ENCODE measurements at places on chromosomes 1 and 21.

GRCh38 chr1:248696261-248696660 is 6.3 kb downstream of the OR14I1 start:
- peak; percentile 73 for DNase-seq

DNA sequence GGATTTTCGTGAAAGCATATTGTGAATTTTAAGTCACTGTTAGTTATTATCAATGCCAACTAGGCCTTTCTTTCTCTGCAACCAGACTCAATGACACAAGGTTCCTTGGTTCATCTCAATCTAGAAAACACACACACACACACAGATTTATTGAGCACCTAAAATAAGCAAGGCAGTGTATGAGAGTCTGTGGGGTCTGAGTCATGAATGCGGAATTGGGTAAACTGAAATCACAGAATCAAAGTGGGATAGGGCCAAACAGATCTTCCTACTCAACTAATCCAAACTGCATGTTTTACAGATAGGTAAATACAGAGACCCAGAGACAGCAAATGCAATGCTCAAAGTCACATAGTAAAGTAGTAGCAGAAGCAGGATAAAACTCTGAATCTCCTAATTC is 48.5 kb upstream of the NRDC start:
- no peak for DNase-seq

DNA sequence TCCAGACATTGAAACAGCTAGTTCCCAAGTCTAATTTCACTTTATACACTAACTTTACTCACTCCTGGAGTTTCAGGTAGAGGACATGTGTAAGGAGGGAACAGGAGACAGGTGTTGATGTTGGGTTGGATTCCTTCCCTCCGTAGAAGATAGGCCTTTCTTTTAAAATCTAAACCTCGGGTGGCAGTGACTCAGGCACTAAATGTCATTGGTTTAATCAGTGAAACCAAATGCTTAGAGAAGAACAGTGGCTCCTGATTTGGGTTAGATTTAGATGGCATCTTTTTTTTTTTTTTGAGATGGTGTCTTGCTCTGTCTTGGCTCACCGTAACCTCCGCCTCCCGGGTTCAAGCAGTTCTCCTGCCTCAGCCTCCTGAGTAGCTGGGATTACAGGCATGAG is 7.2 kb downstream of the CAP1 start:
- DNase-seq = no peak

DNA sequence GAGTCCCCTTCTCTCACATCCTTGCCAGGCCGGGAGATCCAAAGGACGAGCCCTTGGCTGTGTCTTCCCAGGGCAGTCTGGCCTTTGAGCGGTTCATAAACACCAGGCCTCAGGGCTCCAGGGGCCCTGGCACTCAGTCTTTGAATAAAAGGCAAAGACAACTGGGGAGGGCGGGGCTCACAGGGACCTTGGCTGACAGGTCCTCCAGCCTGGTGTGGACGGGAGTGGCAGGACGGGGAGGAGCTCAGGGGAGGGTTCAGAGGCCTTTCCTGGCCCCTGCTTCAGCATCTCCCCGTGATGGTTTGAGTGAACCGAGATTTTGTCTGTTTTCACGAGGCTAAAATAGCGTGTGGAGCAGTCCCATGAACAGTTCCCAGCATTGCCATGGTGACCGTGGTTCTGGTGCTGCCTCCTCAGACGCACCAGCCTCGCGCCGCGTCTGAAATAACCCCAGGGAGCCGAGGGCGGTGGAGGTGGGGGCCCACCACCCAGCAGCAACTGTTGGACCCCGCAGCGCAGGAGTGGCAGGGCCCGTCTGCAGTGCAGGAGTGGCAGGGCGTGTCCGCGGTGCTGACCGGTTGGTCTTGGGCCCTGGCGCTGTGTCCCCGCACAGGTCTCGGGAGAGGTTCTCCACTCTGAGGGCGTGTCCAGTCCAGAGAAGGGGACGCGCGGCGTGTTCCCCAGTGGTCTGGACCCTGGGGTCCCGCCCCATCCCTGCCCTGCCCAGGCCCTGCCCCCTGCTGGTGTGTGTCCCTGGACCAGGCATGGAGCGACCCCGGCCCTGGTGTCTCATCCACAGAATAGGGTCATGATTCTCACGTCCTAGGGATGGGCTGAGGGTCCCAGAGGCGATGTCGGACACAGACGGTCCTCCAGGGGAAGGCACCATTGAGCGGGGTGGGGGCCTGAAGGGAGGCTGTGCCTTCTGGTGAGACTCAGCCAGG is 7.1 kb upstream of the PRKCZ start:
- no peak for DNase-seq

GRCh38 chr1:6245869-6246496 is 2.0 kb downstream of the HES3 start:
- DNase-seq = peak; percentile 71

DNA sequence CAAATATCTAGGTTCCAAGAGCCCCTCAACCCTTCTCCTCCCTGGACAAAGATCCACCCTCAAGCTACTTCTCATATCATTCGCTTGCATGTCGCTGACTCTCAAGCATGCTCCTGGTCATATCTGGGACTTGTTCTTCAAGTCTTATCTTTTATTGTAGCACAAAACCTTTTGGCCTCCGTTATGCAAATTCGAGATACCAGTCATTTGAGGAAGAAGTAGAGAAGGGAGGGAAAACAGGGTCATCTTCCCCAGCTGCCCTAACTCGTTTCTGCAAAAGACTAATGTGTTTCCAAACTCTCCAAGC is 63.8 kb upstream of the ETS2 start:
- peak; percentile 92 for DNase-seq

DNA sequence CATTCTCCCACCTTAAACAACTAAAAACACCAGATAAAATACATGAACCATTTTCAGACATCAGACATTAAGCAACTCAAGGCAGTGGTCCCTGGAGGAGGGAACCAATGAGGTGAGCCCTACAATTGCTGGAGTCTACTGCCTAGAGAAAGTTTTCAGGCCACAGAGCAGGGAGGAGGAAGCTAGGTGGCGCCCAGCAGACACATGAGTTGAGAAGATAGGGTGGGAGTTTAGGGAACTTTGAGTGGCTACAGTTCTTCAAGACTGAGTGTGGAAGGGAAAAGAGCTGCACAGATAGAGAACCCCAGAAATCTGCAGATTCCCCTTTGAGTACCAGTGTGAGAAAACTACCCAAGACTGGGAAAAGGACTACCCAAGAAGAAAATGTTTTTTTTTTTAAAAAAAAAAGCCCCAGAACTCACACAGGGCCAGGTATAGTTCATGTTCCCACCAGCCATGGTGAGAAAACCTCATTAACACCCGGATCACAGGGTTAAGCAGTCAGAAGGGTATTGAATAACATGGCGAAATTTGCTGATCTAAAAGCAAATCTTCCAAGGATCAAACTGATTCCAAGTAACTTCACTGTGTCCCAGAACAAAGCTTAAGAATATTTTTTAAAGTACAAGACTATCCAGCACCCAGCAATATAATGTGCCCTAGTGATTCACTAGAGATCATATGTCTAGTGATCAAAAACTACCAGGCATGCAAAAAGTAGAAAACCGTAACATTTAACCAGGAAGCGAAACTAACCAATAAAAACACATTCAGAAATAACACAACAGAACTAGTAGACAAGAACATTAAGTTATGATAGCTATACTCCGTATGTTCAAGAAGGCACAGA is 12.0 kb downstream of the ALDH9A1 start:
- peak; percentile 74 for DNase-seq

GRCh38 chr1:46676531-46676930 is 4.9 kb downstream of the TEX38 start:
- DNase-seq = no peak

DNA sequence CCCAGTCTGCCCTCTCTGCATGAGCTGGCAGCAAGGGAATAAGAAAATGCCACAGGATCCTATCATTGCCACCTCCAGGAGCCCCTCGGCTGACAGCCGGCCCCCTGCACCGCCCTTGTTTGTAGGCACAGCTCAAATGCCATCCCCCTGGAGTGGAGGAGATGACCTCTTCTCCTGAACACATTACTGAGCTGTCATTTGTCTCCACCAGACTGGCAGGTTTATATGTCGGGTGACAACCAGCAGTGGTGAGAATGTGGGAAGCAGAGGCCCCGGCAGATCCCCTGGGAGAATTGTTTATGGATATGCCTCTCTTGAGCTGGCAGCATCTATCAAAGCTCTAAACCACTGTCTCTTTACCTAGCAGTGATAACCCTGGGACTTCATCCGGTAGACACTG is 135.4 kb upstream of the FMN2 start:
- no peak for DNase-seq

DNA sequence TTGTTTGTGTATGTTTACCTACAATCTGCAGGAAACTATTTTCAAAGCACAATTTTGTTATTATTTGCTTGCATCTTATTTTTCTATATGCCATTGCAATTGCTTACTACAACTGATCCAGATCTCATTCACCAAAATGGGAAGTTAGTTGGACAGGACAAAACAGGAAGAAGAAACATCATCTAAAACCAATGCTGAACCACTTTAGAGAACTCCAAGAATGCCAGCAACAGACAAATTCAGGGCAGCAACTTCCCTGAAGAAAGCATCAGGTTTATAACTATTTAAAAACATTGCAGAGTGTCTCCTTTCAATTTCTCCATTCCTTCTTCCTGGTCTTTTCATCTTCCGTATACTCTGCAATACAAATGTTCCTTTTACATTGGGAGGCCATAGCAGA is 82.4 kb upstream of the SMYD2 start:
- peak; percentile 11 for DNase-seq

DNA sequence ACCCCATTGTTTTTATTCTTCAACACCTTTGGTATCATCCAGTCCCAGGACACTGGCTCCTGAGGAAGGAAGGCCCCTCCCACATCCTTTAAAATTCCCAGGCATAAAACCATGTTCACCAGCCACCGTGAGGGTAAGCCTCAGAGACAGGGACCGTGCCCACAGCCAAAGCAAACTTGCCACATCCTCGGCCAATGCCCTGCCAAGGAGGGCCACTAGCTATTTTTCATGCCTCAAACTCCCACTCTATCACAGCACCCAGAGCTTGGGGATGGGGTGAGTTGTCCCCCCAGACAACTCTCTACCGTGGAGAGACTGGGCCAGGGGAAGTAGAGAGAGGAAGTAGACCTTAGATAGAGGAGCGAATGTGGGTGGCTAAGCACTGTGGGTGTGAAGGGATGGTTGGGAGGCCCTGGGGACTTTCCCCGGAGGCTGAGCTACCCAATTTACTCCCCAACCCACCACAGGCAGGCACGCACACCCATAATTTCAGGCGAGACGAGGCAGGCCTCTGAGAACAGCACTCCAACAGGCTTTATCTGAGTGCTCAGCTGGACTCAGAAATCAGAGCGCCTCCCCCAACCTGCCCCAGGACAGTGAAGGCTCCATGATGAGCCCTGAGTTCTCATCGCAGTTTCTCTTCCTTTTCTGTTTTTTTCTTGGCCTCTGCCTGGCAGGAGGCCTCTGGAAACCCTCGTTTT is 15.9 kb upstream of the BTG2 start:
- DNase-seq = peak; percentile 79

DNA sequence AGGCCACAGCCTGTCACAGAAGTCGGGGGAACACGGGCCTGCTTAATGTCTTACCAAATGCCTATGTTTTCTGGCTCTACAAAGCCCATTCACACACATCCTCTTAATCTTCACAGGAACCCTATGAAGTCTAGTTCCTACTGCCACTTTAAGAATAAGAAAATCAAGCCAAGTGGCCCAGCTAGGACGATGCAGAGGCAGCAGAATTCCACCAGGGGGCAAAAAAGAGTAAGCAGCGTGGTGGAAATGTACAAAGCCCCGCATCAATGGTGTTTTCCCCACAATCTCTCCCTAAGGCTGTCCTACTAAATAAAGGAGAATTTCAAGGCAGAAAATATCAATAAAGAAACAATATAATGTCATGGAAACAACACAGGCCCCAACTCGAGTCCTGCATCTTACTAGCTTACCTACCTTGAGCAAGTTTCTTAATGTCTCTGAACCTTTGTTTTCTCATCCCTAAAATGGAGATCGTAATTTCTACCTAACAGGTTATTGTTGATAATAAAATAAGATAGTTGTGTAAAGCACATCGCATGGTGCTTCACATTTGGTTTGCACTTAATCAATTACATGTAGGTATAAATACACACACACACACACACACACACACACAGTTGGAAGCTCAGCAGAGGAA is 21.4 kb downstream of the SEC16B start:
- DNase-seq = peak; percentile 83

- peak; percentile 20 for DNase-seq
These were observed 210.3 kb upstream of the CACYBP start for GRCh38 chr1:174789399-174789798.

- no peak for DNase-seq
These were observed 199.8 kb downstream of the CRB1 start for GRCh38 chr1:197467881-197468280.

DNA sequence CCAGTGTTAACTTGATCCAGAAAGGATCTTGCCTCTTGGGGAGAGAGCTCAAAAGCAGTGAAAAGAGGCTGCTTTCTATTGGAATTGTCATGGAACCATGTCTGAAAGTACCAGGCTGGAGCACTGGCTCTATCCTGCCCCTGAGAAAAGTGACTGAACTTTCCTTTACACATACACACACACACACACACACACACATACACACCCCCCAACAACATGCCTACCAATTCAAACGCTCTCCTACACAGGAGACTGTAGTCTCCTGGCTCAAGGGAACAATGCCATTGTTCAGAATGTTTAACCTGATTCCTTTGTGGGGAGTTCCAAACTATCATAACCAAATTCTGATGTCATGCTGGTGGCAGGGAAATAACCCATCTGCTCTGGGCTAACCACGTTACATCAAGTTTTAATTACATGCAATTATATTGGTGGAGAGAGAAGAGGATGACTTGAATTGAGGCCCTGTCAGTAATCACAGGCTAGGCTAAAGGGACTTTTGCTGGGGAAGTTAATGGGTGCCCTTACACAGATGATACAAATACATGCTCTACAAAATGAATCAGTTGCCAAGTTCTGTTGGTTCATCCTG is 52.3 kb upstream of the DUSP10 start:
- DNase-seq = no peak

- no peak for DNase-seq
These were observed 23.8 kb upstream of the CPLANE2 start for GRCh38 chr1:16260814-16261213.

DNA sequence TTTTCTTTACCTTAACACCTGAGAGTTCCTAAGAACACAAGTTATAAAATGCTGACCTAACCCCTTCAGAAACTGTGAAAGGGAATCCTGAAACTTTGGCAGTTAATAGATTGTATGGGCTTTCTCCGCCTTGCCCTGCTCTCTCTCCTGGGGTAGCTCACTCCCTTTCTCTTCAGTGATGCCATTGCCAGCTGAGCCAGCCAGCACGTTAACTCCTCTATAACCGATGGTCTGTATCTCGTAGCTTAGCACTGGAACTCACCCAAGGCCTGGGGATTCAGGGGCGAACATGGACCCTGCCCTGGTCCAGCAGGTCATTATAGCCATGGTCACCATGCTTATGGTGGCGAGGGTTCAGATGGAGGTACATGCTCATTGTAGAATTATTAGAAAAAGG is 40.7 kb downstream of the TRAPPC10 start:
- DNase-seq = no peak

DNA sequence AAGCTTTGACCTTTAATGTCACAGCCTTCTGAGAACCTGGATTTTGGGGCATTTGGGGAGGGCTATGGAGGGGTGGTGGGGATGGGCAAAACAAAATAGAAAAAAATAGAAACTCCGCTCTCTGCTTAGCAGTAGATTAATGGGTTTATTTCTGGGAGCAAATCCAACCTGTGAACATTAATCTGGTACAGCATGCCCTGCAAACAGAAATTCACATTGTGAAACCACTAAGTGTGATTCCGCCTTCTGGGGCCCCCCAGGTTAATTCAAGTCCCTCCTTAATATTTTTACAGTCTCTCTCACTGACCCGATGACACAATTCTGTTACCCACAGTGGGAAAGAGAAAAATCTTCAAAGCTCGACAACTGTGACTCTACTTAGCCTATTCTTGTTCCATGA is 76.4 kb downstream of the TIAM1 start:
- DNase-seq = no peak

- no peak for DNase-seq
These were observed 14.5 kb downstream of the ICMT start for GRCh38 chr1:6221210-6221784.

Data from hematopoietic multipotent progenitor cell treated with erythropoietin and hydrocortisone succinate and interleukin-3 and kit ligand, for 4 days (in vitro differentiated cells).